ENCODE measurements at places on chromosomes 11 and 22.

DNA sequence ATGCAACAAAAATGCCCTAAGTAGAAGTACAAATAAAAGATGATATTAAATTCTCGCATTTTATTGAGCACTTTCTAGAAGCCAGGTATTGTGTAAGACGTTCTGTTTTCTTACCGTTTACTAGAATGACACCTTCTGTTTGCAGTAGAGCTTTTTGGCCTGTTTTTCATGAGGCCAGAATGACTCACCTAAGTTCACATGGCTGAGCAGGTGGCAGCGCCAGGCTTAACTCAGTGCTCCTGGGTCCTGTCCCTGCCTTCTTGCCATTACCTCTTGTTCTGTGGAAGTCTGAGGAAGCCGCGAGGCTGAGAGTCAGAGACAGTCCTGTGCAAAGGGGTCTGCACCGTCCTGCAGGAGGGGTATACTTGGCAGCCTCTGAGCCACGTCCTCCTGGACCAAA lies 113.8 kb downstream of the ATXN10 start:
- no peak for DNase-seq

DNA sequence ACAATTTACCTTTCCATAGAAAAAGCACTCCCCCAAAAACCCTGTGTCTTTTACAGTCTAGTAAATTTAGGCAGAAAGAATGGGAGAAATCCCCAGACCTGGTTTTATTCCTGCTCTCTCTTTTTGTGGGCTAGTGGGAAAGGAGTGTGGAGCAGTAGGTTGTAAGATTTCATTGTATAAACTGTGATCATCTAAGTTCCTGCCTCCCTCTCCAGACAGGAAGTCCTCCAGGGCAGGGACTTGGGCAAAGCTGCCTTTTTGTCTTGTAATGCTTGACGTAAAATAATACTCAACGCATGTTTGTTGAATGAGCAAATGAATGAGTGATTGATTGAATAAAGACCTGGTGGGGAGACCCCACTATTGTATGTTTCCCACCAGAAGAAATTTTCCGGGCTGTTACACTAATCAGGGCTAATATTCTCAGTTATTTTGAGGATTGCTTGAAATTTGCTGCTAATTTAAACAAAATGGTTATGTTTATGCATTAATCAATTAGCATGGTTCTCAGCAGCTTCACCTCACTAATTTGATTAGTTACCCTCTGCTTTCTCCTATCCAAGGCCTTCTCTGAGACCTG lies 36.3 kb downstream of the CSNK2A3 start:
- no peak for DNase-seq

- DNase-seq, result no peak
Observed at GRCh38 chr11:125108469-125108868, 3.0 kb downstream of the TMEM218 start.

DNA sequence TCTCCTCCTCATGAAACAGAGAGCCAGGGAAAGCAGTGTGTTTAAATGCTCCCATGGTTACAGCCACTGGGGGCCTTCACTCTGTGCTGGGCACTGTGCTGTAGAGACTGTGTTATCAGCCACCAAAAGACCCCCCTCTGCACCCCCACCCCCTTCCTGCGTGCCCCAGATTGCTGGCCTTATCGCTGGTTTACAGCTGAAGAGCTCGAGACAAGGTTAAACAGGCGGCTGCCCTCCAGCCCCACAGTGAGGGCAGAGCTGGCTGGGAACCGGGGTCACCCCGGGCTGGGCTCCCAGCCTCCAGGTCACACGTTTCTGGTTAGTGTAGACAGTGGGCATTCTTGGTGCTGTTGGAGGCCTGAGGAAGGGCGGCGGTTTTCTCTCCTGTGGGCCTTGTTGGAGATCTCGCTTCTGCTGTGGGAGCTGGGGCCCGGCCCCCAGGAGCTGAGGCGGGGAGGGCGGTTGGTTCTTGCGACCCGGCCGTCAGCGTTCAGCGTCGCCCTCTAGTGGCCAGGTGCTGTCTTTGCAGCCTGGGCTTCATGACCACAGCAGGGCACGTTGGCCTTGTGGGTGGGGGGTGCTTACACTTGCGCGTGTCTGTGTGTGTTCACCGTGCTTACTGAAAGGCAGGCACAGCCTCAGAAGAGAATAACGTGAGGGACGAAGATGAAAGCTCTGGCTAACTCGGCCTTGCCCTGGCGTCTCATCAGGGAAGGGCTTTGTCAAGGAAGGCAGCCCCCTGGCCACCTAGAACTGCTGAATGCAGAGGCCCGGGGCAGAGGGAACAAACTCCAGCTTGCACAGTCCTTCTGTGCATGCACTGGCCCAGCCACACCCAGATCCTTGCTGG lies 40.8 kb downstream of the TBC1D22A start:
- peak; percentile 76 for DNase-seq

GRCh38 chr22:27105142-27106025 lies 448.0 kb downstream of the MIAT start:
- DNase-seq, result peak; percentile 73

DNA sequence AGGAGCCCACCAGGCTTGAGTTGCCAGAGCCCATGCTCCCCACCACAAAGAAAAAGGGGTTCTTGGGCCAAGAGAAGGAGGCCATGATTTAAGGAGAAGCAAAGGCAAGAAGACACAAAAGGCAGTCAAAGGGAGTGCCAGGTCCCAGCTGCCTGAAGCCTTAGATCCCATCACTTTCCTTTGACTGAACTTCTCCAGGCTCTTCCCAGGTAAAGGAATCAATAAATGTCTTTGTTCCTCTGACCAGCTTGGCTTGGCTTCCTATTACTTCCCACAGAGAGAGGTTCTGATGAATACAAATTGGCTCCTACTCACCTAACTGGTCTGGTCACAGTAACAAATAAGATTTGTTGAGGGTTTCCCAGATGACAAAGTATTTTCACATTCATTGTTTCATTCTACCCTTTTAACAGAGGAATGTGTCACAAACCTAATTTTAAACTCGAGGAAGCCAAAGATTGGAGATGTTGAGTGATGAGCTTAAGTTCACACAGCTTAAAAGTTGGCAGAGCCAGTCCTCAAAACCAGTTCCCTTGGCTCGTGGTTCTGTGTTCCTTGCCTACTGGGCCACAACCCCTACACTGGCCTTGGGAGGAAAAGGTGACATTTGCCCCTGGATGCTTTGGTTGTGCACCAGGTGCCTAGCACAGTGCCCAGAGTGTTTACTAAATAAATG lies 96.4 kb upstream of the SESN3 start:
- no peak for DNase-seq

GRCh38 chr11:85472953-85473352 lies 154.2 kb downstream of the DLG2 start:
- DNase-seq, result no peak

DNA sequence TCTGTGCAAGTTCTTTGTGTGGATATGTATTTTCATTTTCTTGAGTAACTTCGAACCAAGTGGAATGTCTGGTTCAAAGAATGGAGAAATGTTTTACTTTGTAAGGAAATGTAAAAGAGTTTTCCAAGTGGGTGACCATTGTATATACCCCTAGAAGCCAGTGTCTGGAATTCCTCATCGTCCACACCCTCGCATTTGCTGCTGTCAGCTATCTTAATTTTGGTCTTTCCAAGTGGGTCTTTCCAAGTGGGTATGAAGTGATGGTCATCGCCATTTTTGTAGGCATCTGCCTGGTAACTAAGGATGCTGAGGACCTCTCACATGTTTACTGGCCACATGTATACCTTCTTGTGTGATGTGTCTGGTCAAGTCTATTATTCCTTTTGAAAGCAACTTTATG lies 547.5 kb downstream of the TBC1D22A start:
- no peak for DNase-seq

All from dermis blood vessel endothelial cell (primary cell).